ENCODE measurements at places on chromosomes 7 and 10.

GRCh38 chr10:121459622-121460453, 138.4 kb downstream of the FGFR2 start:
- DNase-seq, result no peak

- DNase-seq, result no peak
Measured at GRCh38 chr7:94332571-94332970, 62.1 kb upstream of the COL1A2 start.

- no peak for DNase-seq
Measured at GRCh38 chr10:32315424-32315823, 31.5 kb downstream of the EPC1 start.

- no peak for DNase-seq
Measured at GRCh38 chr7:112759905-112760304, 30.3 kb downstream of the TMEM168 start.

DNA sequence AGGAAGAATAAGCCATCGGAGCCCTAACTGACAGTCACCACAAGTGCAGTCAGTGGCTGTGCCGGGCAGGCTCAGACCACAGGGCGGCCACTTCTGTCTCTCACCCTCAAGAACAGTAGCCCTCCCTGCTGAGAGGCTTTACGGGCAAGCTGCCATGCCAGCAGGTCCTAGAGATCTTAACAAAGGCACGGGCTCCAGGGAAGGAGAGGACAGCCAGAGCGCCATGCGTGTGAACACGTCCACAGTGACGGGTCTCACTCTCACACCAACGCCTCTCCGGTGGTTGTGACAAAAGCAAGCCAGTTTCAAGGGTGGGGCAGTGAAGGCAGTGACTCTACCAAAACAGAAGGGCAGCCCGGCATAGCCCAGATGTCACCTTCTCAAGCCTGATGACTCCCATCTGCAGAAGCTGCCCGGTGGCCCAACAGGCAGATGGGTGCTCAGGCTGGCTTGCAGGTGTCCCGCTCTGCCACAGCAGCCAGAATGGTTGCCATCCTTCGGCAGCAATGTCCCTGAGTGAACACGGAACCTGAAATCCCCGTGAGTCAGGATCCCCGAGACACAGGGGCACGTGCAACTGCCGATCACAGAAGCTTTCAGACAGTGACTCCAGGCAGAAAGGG, 102.0 kb downstream of the FAM53B start:
- DNase-seq, result peak; percentile 69

DNA sequence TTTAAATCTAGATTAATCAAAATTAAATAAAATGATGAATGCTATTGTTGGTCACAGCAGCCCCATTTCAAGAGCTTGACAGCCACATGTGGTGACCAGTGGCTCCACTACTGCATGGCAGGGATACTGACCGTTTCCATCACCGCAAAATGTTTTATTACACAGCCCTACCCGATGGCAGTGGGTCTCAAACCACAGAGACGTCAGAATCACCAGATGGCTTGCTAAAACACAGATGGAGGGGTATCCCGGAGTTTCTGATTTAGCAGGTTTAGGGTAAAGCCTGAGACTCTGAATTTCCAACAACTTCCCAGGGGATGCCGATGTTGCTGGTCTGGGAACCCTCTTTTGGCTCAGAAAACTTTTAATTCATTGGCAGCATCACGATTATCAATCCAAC, 47.9 kb downstream of the RSU1 start:
- no peak for DNase-seq

GRCh38 chr10:15531927-15532722, 161.0 kb upstream of the FAM171A1 start:
- DNase-seq, result no peak

DNA sequence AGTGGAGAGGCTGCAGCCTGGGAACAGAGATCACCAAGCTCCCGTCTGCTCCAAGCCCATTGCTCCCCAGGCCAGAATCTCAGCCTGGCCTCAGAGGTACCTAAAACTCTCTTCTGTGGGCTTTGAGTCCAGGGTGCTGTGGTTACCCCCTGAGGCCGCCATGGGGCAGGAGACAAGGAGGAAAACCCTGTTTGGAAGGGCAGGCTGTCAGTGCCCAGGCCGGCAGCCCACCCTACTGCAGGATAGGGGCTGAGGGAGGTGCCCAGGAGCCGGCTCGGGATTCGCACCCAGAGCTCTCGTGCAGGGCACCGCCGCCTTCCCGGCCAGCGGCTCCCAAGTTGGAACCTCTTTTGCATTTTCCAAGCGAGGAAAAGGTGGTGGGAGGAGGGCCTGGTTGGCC, 24.5 kb downstream of the UNCX start:
- DNase-seq, result no peak

DNA sequence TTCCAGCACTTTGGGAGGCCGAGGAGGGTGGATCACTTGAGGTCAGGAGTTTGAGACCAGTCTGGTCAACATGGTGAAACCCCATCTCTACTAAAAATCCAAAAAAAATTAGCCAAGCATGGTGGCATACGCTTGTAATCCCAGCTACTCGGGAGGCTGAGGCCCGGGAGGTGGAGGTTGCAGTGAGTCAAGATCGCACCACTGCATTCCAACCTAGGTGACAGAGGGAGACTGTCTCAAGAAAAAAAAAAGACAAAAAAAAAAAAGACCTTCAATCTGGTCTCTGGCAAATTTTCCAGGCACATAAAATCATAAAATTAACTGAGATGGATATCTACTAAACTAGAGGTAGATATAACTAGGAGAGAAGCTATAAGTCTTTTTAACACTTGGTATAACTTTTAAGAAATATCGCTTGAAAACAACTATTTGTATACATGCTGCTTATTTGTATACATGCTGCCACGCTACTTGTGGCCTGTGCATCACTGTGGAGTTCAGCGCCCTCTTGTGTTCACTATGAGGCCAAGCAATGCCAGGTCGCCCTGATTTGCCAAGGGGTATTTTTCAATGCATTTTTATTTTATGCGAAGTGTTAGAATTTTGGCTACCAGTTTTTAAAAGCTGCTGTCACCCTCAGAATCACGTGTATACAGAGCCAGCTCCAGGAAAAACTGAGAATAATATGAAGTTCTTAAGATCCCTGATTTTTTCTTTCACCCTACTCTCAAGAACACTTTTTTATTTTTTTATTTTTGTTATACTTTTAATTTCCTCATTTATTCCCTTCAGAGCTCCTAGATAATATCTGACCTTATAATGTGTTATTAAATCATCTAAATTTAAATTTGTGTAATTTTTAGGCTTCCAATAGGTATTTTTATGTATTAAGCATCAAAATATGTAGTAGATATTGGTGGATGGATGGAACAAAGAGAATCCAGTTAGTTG, 26.7 kb downstream of the CYCS start:
- peak; percentile 22 for DNase-seq

GRCh38 chr7:134293002-134293740, 23.6 kb downstream of the SLC35B4 start:
- no peak for DNase-seq

- no peak for DNase-seq
Measured at GRCh38 chr10:77582710-77583115, 54.9 kb downstream of the KCNMA1 start.

- DNase-seq, result no peak
Measured at GRCh38 chr7:148621563-148621962, 31.0 kb downstream of the C7orf33 start.

- DNase-seq, result no peak
Measured at GRCh38 chr10:86659721-86660453, 5.5 kb downstream of the OPN4 start.

- peak; percentile 43 for DNase-seq
Measured at GRCh38 chr10:122282253-122282671, 11.2 kb downstream of the BTBD16 start.

GRCh38 chr10:97138174-97138573, 47.6 kb downstream of the SLIT1 start:
- DNase-seq, result no peak

GRCh38 chr10:7722927-7723529, 19.9 kb downstream of the ITIH2 start:
- DNase-seq, result no peak

- DNase-seq, result no peak
Measured at GRCh38 chr7:82080254-82080927, 310.5 kb upstream of the HGF start.

DNA sequence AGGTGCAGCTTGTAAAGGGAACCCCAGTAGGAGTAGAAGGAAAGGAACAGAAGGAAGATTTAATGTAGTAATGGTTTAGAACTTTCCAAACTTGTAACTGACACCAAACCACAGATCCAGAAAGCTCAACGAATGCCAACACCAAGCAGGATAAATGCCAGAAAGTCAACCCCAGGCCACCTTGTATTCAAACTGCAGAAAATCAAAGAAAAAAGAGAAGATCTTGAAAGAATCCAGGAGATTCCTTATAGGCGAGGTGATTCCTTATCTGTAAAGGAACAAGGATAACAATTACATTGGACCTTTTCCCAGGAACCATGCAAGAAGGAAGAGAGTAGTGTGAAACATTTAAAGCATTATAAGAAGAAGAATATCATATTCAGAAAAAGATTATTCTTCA, 93.6 kb downstream of the NKX6-2 start:
- DNase-seq, result no peak

GRCh38 chr7:44087911-44088838, 5.8 kb upstream of the POLM start:
- DNase-seq, result peak; percentile 78

DNA sequence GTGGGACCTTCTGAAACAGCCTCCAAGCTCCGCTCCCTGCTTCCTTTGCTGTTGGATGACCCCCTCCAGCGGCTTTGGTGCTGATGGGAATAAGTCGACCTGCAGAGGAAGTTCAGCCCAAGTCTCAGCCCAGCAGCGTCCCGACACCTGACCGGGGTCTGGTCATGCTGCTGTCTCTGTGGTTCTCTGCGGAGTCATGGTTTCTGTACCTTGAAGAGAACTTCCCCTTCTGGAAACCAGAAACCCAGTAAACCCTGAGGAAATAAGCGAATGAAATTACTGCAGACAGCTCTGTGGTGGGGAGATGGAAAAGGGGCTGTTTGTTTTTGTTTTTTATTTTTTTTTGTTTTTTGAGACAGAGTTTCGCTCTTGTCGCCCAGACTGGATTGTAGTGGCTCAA, 18.3 kb upstream of the ZNF12 start:
- DNase-seq, result no peak

GRCh38 chr7:25549271-25549921, 321.1 kb upstream of the NPVF start:
- no peak for DNase-seq

DNA sequence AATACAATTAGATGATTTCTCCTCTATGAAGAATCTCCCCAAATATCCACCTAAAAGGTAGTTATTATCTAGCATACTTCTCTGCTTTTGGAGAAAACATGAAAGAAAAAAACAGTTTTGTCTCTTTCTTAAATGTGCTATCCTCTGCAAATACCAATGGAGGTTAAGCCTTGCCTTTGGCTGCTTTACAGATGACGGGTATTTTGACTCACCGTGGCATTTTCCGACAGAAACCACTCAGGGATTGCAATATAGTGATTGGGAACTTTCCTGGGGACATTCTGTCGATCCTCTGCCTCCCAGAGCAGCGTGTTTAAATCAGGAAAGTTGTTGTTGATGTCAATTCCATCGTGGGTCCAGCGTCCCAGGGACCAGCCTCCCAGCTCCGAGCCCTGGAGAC, 100.6 kb downstream of the GPR26 start:
- no peak for DNase-seq

GRCh38 chr7:111274857-111275256, 183.9 kb downstream of the LRRN3 start:
- DNase-seq, result no peak

DNA sequence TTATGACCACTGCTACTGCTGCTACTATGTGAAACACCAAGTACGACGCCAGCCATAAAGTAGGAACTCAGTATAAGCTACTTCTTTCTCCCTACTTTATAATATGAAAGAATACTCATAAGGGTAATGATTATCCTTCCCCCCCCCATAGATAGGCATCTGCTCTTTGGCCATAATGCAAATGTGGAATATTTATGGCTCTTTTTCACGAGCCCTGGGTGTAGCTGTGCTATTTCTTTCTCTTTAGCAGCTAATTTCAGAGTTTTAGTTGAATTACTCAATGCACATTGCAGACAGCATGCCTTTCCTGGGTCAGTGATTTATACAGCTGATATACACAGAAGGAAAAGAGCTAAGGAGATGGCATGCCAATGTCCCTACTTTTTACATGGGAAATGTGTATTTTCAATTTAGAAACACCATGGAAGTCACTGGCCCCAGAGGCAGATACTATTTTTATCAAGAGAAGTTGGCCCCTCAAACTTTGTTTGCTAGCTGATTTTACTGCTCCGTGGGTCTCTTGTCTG, 234.1 kb upstream of the KIAA1217 start:
- DNase-seq, result no peak

DNA sequence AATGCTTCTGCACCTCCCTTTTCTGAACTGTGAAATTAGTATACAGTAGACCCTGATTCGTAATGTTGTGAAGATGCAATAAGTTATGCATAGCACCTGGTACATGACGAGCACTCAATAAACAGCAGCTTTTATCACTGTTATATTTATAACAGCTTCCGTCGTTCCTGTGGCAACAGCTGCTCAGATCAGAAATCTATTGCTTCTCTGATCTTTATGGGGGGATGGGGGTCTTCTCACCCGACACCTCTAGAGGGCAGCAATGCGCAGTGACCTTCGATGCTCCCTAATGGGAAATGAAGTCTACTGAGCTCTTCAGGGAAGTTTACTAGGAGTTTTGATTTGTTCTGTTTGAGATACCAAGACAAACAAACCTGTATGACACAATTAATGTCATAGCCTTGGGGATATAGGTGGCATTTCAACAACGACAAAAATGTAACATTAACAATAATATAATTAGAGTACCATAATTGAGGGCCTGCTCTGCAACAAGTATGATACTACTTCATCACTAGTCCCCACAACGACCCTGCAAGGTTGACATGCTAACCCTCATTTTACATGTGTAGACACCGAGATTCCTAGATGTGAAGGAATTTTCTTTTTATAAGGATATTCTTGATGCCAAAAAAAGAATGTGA, 289.6 kb downstream of the SFMBT2 start:
- peak; percentile 56 for DNase-seq

DNA sequence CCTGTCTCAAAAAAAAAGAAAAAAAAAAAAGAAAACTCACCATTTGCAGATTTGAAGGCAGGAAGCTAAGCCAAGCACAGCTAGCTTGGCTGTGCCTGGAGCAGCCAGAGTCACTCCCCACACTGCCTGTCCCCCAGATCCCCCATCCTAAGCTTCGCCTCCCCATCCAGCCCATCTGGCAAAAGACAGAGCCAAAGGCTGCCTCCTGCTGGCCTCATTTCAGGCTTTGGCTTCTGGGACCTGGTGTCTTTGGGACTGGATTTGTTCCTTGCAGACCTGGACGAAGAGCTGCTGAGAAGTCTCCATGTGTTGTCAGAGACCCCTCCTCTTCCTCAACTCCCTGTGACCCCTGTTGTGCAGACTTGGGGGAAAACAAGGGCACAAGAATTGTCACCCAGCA, 8.1 kb downstream of the ASL start:
- DNase-seq, result no peak

GRCh38 chr7:132799081-132799413, 222.8 kb upstream of the PLXNA4 start:
- DNase-seq, result no peak

- DNase-seq, result no peak
Measured at GRCh38 chr7:57424515-57425238, 25.3 kb upstream of the ZNF716 start.
